ENCODE measurements at places on chromosomes 3 and 15.

DNA sequence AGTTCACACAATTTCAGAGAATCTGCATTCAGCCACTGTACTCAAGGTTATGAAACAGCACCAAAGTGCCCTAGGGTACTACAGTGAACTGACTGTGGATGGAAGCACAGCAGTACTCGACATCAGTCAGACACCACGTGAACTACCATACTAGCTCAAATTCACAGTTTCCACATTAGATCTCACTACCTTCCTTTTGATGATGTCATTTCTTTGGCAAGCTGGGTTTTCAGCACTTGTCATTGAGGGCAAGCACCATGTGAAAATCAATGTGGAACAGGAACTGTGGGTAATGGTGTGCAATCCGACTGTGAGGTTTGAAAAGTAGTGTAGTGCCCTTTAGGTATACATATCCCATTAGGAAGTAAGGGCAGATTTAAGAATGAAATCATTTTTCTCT is 110.5 kb upstream of the BFSP2 start:
- DNase-seq = no peak

DNA sequence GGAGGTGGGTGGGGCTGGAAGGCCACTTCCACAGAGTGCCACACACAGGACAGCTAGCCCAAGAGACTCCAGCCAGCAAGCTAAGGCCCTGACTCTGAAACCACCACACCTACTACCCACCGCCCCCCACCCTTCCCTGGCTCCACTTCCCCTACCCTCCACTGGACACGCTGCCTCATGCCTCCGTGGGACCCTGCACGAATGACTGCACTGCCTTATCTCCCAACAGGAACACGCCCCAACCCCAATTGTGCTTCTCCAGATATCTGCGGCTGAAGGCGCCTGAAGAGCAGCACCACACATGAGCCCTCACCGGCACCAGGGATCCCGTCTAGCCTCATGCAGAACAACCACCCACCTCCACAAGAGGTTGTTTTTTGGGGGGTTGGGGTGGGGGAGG is 2.7 kb downstream of the LINGO1 start:
- DNase-seq = no peak

- DNase-seq = no peak
These were observed 21.4 kb downstream of the GRAMD2A start for GRCh38 chr15:72176159-72176558.

- no peak for DNase-seq
These were observed 53.9 kb upstream of the SLC6A11 start for GRCh38 chr3:10762116-10762515.

DNA sequence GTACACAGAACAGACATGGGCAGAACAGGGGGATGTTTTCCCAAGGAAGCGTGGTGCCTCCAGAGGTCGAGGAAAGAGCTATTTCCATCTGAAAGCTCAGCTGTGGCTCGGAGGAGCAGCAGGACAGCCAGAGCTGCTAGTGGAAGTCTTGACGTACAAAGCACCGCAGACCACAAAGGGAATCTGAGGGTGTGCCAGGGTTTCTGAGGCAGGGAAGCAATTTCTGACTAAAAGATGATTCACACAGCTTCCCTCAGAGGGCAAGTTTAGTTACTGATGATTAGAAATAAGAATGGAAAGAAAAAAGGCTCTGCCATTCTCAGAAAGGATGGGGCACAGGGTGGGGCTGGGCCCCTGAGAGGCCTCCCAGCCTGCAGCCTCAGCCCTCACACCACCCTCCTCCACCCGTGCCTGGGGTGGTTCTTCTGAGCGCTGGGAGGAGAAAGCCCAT is 45.8 kb upstream of the SEC13 start:
- DNase-seq = no peak

GRCh38 chr3:156360083-156360482 is 194.8 kb downstream of the SSR3 start:
- DNase-seq = no peak

GRCh38 chr3:152997526-152997925 is 162.6 kb downstream of the P2RY1 start:
- no peak for DNase-seq

DNA sequence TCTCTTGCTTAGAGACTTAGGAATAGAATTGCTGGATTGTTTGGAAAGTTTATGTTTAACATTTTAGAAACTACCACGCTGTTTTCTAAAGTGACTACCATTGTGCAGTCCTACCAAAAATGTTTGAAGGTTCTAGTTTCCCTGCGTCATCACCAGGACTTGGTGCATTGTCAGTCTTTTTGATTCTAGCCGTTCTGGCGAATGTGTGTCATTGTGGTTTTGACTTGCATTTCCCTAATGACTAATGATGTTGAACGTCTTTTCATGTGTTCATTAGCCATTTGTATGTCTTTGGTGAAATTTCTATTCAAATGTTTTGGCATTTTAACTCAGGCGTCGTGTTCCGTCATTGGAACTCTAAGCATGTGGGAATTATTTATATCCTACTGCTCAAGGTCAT is 58.0 kb downstream of the CHD2 start:
- no peak for DNase-seq

DNA sequence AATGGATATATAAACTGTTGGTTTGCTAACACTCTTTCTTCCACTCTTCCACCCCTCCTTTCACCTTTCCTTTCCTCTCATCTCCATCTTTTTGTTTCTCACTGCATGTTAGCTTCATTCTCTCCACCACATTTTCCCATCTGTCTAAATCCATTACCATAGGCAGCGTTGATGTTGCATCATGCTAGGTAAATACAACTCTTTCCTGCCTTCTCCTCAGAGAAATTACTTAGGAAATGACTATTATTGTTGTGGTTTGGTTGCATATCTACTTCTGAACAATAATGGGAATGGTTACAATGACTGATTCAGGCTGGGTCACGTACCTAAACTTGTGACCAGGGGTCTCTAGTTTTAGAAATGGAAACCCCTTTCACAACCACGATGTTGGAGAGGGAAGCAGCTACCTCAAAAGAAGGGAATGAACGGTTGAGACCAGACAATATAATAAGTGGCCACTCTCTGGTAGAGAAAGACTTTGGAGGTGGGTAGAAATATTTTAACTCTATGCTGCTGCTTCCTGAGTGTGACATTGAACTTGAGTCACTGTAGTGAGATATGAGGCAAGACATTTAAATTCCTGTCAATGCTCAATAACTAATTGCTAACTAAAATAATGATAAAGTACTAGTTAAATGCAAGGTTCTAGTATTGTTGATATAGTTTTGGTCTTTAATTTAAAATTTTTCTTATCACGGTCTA is 314.1 kb upstream of the TGFBR2 start:
- DNase-seq = no peak

GRCh38 chr3:42886294-42886822 is 10.7 kb upstream of the CYP8B1 start:
- no peak for DNase-seq

DNA sequence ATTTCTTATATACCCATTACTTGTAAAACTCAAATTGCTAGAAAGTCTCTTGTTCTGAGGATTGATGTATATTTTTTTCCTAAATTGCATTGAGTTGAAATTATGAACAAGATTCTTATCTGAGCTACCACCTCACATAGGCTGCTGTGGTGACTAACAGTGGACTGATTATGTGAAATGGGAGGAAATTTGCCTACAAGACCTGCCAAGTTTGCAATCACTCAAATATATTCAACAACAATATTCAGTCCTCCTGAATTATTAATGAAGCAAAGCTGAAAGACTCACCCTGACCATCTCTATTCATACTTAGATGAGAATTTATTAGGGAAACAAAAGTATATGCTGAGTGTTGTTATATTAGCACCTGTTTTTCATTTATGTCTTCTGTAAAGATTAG is 412.6 kb upstream of the SEMA6D start:
- DNase-seq = no peak

DNA sequence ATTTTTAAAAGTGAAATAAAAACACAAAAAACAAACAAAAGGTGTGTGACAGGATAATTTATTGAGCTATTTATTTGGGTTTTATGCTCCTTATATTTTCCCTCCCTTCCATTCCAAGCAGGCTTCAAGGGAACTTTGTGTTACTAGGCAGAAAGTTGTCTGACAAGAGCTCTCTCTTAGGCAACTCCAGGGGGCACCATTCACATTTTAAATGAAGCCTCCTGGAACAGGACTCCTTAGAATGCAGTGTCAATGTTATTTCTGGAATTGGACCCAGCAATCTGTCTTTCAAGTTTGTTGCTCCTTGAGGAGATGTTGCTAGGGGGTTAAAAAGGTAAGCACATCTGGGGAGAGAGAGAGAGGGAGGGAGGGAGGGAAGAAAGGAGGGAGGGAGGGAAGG is 5.4 kb upstream of the RFX7 start:
- no peak for DNase-seq

DNA sequence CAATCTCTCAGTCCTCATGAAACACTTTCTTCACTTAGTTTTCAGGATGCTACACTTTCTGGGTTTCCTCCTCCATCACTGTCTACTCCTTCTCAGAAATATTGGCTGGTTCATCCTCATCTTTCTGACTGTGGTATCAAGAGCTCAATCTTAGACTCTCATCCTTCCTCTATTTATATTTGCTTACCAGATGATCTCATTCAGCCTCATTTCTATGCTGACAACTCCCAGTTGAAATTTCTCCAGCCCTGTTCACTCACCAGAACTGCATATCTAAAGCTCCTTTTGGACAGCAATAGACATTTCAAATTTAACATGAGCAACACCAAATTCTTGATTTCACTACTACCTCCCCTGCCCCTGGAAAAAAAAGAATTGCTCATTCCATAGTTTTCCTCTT is 48.0 kb upstream of the FBN1 start:
- no peak for DNase-seq

- no peak for DNase-seq
These were observed 486 bp downstream of the LSG1 start for GRCh38 chr3:194671511-194671899.

- no peak for DNase-seq
These were observed 60.8 kb downstream of the CTNNB1 start for GRCh38 chr3:41260063-41260450.
